ENCODE measurements at places on chromosomes 7 and 10.

DNA sequence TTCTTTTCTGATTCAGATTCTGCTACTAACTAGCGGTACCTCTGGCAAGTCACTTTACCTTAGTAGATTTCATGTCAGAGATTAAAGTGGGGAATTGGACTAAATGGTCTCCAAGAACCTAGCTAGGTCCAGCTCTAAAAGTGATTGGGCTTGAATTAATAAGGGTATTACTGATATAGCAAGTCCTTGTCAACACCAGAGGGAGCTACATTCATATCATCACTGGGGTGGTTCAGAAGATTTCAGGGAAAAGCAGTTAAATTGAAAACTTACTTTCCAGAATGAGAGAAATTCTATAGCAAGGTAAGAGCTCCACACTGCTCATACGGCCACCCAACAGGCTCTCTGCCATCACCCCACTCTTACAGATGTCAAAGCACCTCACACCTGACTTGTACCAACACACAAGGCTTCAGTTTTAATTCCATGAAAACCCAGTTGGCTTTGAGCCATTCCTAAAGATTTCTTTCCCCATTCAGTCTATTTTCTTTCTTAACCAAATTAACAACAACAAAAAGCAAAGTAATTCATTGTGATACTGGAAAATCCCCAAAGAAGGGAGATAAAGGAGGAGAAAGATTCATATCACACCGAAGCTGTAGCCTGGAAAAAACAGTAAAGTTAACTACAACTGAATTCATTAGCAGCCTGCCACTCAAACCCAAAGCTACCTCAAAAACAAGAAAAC is 38.0 kb upstream of the SPOCK2 start:
- DNase-seq, result no peak

DNA sequence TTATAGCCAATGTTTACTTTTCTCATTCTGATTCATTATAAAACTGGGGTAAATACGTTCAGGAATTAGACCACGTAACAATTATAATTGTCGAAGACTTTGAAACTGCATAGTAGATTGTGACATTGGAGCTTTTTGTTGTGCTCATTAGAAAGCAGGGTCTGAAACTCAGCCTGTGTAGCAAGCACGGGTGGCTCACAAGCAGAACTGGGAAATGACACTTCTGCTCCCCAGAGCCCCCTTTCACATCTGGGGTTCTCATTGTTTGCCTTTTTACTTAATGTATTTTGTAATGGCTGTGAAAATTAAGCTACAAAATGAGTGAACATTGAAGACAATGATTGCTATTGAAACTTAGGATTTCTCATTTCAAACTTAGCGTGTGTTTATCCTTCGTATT is 72.9 kb downstream of the CDHR3 start:
- DNase-seq, result no peak

GRCh38 chr7:116862951-116863670 is 724 bp downstream of the CAPZA2 start:
- DNase-seq, result no peak

DNA sequence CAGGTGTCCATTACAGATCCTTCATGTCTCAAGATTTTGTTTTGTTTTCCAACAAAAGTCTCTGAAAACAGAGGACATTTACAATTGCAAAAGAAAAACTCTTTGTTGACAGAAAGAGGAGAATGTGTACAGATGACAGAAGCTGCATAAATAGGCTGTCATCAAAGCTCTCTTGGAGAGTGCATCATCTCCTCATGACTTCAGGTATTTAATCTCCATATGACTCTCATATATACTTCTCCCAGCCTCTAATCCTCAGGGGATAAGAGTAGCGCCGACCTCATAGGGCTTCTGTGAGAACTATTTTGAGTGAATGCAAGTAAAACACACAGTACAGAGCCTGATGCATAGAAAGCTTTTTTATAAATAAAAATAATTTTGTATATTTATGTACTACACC is 48.1 kb upstream of the SEPTIN7 start:
- no peak for DNase-seq

- no peak for DNase-seq
Measured at GRCh38 chr7:114574384-114574783, 159.8 kb downstream of the FOXP2 start.

GRCh38 chr7:55018361-55019190 is at the start of gene EGFR:
Gene EGFR (plus strand): TSS chr7:55019017. CDS start chr7:55019278, 261 bp downstream.
- DNase-seq, result no peak

DNA sequence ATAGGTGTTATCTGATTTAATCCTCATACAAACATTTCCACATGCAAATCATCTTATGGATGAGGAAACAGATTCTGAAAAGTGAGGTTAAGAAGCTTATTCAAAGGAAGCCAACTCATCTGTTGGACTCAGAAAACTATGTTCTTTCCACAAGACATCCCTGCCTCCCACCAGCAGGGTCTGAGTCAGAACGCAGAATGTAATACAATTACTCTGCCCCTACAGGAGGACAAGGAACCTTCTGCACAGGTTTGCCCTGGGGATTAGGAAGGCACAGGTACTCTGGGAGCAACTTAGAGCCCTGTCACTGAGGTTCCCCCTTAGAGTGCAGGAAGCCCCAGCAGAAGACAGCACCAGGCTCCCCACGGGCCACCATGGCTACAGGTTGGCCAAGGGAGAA is 255.7 kb downstream of the TNS3 start:
- DNase-seq, result no peak

DNA sequence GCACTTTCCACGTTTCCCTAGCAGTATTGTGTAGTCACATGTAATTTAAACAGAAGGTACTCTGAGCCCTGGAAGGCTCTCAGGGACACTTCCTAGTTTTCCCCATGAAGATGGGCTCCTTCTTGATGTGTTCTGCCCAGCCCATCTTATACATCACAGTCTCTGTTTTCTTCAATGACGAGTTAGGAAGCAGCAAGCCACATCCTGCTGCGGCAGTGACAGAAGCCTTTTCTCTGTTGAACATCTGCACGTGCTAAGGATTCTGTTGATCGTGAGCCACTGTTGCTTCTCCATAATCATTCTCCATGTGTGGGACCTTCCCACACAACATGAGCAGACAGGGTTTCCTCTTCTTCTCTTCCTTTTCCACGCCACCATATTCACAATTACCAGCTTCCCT is 298.0 kb upstream of the IMMP2L start:
- DNase-seq, result no peak

DNA sequence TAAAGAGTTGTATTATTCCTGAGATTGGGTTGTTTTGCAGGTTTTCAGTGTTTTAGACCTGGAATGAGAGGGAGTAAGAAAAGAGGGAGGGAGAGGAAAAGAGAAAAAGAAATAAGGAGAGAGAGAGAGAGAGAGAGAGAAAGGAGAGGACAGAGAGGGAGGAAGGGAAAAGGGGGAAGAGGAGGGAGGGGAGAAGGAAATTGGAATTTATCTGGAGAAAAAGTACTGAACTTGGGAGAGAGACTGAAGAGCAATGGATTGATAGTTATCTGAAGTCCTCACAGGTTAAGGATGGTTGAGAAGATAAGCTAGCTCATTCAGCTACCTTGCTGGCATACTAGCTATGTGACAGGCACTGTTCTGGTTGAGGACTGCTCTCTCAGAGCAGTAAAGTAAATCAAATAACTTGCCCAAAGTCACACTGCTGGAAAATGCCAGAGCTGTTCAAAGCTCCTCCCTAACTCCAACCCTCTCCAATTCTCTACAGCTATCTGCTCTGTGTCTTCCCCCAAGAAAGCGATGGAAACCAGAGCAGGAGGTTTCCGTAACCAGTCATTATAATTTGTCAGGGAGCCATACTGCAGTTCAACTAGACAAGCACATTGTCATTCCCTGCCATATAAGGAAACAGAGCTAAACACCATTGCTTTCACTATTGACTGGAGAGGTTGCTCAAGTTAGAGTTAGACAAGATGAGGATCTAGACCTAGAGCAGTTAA is 10.7 kb downstream of the CALD1 start:
- DNase-seq, result no peak

DNA sequence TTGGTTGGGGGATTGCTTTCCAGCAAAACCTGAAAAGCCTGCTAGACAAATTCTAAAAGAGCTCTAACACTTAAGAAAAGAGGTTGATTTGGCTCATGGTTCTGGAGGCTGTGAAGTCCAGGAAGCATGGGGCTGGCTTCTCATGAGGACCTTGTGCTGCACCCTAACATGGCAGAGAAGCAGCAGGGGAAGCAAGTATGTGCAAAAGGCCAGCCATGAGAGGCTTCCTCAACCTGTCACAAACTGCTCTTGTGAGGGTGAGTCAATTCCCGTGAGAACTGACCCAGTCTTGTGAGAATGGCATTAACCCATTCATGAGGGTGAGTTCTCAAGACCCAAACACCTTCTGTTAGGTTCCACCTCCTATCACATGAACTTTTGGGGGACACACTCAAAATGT is 54.3 kb upstream of the IGFBP3 start:
- DNase-seq, result no peak

GRCh38 chr7:31816810-31817209 is 129.8 kb downstream of the PPP1R17 start:
- DNase-seq, result no peak

- DNase-seq, result no peak
Measured at GRCh38 chr7:80044796-80045195, 89.8 kb upstream of the GNAI1 start.

DNA sequence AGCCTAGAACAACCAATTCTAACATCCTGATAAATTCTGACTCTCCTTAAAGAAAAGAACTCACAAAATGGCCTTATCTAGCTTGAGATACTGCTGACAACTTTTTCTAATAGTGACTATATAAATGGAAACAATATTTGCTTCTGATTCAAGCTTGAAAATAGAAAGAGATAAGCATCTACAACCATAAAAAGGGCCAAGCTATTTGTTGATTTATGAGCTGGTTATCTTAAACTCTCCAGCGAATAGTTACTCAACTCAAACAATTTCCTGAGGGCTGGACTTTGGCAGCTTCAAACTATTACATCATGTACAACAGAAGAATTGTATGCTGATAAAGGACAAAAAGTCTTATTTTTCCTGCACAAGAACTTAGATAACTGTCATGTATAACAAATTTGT is 4.6 kb downstream of the USP54 start:
- no peak for DNase-seq

DNA sequence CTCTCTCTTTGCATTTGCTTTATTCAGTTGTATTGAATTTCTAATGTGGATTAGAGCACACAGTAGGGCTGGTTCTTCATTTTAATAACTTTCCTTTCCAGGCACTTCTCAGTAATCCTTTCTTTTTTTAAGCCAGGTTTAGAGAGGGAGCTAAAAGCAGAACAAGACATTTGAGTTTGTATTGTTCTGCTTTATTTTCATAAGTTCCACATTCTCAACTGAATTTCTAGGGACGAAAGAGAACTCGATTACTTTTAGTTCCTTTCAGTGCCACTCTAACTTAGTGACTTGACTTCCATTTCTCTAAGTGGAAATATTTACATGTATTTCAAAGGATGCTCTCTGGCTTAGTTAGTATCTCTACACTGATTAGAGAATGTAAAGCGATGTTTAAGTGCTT is 145.6 kb downstream of the EXOC4 start:
- no peak for DNase-seq

- no peak for DNase-seq
Measured at GRCh38 chr10:80487421-80487785, 33.3 kb downstream of the TSPAN14 start.

- no peak for DNase-seq
Measured at GRCh38 chr7:107079212-107079940, 34.9 kb downstream of the PRKAR2B start.

GRCh38 chr7:99083733-99084132 is 60.2 kb downstream of the SMURF1 start:
- no peak for DNase-seq

GRCh38 chr7:143384148-143384547 is 3.0 kb downstream of the ZYX start:
- no peak for DNase-seq

DNA sequence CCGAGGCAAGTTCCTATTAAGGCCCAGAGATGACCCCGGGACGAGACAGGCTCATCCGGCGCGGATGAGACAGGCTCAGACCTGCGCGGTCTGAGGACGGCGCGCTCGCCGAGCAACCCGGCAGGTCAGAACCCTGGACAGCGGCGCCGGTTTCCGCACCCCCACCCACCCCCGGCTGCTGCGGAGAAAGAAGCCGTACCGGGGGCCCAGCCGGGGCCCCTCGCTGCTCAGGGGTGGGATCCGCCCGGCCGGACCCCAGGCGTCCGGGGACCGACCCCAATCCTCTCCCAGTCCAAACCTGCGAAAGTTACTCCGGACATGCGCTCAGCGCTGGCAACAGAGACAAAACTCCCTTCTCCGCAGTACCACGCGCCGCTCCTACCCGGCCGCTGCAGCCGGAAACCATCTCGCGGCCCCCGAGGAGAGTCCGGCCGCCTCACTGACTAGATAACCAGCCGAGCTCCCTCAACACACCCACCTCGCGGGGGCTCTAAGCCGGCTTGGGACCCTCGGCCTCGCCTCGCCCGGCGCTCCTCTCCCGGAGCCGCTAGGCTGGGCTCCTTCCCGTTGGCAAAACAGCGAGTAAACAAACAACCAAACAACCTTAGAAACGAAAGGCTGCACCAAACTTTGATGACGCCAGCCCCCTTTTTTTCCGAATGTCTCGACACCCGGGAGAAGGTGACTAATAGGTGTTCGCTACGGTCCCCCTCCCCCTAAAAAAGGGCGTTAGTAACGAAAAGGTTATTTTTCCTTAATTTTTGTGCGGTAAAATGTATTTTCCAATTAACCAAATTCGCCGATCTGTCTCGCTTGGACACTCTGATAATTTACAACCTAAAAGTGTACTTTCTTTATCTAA is 2.3 kb upstream of the DRGX start:
- peak; percentile 58 for DNase-seq

DNA sequence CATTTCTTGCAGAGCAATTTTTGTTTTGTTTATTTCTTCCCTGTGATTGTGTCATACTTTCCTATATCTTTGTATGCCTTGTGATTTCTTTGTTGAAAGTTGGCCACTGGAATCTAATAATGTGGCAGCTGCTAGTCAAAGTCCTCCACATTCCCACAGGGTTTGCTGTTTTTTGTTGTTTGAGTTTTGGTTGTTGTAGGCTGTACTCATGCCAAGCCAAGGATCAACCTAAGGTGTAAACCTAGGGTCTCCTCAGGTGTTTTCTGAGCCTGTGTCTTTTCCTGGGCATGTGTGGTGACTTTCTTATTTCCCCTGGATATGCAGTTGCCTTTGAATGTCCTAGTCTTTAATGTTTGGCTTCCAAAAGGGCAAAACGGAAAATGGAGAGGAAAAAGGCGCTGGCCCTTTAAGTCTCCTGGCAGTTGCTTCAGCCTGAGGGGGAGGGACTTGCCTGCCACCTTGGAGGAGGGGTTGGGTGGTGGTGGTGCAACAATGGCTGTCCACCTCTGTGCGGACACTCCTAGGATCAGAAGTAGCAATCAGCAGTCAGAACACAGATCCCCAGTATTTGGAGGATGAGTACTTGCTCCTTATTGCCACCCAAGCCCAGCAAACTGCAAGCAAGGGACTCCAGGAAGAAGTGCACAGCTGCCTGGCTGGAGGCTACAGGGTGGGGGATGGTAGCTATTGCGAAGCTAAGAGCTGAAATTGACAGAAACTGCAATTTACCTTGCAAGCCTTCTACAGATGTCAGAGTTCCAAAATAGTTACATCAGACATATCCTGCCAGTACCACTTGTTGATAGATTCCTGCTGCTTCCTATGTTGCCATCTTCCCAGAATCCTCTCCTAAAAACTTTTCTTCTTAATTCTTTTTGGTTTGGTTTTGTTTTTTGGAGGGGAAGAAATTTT is 5.6 kb upstream of the ZNF518A start:
- no peak for DNase-seq

Data from activated CD4-positive, CD25-positive, alpha-beta regulatory T cell treated with anti-CD3 and anti-CD28 coated beads, Interleukin-2, amount 50 U/mL, for 72 hours (primary cell).